ENCODE measurements at places on chromosomes 6 and 20.

- DNase-seq, result no peak
These were observed 573.1 kb downstream of the KIF16B start for GRCh38 chr20:16000112-16000511.

- DNase-seq, result no peak
These were observed 72.2 kb downstream of the RPP40 start for GRCh38 chr6:4931530-4932227.

- no peak for DNase-seq
These were observed 128.3 kb downstream of the TSHZ2 start for GRCh38 chr20:53100476-53100911.

DNA sequence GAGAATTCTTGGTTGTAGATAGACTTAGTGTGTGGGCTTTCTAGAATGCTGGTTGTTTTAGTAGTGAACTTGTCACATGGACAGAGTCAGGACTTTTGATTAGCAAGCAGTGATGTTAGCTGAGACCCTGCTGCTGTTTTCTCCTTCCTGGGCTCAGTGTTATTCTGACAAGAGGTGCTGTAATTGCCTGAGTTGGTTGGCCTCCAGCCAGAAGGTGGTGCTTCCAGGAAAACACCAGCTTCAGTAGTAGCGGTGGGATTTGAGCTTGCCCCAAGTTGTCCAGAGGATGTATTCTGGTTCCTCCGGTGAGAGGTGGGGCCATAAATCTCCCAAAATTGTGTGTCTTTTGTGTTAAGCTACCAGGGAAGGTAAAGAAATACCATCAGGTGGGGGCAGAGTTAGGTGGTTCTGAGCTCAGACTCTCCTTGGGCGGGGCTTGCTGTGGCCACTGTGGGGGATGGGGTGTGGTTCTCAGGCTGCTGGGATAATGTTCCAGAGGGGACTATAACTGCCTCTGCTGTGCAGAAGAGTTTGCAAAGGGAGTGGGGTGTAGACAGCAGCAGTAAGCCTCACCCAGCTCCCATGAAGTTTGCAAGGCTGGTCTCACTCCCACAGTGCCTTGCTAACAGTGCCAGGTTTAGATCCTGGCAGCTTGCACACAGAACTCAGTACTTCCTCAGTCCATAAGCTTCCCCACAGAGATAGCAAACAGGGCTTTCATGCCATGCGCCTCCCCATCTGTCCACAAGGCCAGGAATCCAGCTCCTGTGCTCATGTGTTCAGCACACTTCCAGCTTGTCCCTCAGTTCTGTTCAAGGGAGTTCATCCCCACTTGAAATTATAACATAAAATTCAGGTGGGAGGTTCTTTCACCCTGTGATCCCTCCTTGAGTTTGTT, 278.4 kb upstream of the PTCHD4 start:
- DNase-seq, result no peak

DNA sequence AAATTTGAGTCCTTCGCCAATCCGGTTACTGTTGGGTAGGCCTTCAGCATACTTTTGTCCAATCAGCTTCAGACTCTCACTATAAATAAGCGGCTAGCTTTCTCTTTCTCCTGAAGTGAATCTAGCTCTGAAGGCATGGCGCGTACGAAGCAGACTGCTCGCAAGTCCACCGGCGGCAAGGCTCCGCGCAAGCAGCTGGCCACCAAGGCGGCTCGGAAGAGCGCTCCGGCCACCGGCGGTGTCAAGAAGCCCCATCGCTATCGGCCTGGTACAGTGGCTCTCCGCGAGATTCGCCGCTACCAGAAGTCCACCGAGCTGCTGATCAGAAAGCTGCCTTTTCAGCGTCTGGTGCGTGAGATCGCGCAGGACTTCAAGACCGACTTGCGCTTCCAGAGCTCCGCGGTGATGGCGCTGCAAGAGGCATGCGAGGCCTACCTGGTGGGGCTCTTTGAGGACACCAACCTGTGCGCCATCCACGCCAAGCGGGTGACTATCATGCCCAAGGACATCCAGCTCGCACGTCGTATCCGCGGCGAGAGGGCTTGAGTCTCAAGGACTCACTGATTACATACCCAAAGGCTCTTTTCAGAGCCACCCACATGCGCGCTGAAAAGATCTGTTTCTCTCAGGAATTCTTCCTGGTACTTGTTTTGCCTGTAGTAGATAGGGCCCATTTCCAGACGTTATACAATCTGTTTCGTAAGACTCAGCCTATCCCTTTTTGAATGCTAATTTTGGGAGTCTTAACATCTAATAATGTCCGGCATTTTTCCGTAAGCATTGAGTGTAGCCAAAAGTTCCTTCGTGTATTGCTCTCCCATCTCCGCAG, 102.0 kb downstream of the OR2B2 start:
- DNase-seq, result peak; percentile 90

DNA sequence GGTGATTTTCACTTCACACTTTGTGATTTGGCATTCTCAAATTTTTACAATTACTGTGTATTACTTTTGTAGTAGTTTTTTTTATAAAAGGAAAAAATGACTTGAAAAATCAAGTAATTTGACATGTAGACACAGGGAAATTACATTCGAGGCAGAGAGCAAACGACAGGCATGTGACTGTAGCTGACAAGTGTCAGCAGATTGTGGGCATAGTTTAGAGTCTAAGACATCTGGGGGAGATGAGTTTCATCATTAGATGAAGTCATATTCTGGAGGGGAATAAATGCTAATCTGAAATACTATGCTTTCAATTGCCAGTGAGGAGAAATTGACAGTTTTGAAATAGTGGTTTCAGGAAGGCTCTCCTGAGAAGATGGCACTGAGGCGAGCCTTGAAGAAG, 126.0 kb downstream of the MTHFD1L start:
- no peak for DNase-seq

- no peak for DNase-seq
These were observed 21.7 kb upstream of the DAAM2 start for GRCh38 chr6:39770446-39770845.

GRCh38 chr6:118894425-118895260, 691 bp downstream of the ASF1A start:
- DNase-seq, result peak; percentile 36

DNA sequence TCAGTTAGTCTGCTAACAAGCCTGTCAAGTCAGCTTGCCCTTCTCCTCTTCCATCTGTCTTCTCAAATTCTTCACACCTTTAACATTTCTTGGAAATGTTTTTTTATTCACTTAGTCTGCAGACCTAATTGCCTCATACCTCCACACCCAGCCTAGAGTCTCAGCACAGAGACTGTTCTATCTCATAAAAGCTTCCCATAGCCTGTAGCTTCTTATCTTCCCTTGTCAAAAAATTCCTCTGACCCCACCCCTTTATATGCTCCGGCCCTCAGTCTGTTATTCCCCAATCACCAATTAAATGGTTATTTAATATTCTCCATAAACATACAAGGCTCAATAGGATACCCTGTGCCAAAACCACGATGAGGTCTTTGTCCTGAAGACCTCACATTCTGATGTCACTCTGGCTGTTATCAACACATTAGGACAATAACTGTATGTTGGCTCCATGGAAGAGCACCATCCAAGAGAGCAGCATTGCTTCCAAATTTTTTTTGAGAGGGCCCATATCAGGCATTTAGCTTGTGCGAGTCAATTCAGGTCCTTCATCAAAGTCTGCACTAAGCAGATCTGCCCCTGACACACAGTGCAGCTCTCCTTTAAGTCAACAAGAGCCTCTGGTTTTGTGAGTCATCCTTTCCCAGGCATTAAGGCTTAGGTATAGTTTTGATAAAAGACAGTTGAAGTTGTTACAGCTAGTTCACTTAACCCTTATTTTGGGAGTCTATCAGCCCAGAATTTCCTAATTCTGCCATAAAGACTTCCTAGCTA, 83.2 kb upstream of the TBX18 start:
- DNase-seq, result no peak

DNA sequence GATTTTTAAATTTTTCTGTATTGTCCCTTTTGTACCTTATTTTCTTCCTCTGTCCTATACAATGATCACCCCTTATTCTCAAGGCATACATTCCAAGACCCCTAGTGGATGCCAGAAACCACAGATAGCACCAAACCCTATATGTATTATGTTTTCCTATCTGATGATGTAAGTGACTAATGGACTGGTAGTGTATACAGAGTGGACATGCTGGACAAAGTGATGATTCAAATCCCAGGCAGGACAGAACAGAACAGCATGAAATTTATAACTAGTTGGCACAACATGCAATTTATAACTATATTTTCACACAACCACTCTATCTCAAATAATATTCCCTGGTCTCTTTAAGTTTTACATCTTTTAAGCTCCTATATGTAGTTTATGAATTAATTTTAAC, 205.6 kb upstream of the FLRT3 start:
- no peak for DNase-seq

GRCh38 chr6:153125032-153125431, 6.0 kb downstream of the RGS17 start:
- DNase-seq, result no peak

DNA sequence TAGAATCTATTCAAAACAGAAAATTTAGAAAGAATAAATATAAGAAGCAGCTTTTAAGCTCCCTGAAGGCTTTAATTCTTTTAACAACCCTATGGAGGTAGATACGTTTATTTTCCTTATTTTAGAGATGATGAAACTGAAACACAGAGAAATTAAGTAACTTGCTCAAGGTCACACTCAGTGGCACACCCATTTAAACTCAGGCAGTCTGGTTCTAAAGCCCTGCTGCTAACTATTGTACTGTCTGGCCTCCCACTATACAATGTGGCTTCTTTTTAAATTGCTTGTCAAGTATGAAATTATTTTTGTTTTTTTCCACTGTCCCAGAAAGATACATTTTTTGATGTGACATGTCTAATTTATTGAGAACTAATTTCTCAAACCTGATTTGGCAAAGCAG, 55.7 kb downstream of the FAM217A start:
- no peak for DNase-seq

GRCh38 chr6:134774201-134774638, 175.7 kb downstream of the ALDH8A1 start:
- DNase-seq, result peak; percentile 64

- DNase-seq, result no peak
These were observed 5.6 kb downstream of the MCUR1 start for GRCh38 chr6:13808801-13809200.

Measured in kidney capillary endothelial cell (primary cell).